ENCODE measurements at places on chromosomes 13 and 19.

GRCh38 chr19:17041976-17042375 lies 15.4 kb upstream of the CPAMD8 start:
- DNase-seq: no peak

DNA sequence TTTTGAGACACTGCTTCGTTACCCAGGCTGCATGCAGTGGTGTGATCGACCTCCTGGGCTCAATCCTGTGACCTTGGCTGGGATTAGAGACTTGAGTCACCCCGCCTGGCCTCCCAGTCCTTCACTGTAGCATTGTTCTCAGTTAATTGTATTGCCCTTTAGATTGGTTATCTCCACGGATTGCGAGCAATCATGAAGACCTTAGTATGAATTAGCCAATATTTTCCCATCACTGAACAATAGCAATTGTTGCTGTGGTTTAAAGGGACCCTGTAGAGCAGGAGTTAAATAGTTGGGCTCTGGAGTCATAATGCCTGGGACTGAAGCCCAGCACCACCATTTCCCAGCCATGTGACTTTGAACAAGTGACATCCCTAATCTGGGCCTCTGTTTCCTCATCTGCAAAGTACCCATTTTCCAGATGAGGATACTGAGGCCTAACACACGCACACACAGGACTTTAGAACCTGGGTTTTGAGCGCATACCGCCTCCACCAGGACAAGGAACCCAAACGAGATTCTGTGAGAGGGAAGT lies 8.4 kb downstream of the PPP1R14A start:
- no peak for DNase-seq

- DNase-seq: no peak
Observed at GRCh38 chr19:50844296-50844935, 10.3 kb upstream of the KLK3 start.

DNA sequence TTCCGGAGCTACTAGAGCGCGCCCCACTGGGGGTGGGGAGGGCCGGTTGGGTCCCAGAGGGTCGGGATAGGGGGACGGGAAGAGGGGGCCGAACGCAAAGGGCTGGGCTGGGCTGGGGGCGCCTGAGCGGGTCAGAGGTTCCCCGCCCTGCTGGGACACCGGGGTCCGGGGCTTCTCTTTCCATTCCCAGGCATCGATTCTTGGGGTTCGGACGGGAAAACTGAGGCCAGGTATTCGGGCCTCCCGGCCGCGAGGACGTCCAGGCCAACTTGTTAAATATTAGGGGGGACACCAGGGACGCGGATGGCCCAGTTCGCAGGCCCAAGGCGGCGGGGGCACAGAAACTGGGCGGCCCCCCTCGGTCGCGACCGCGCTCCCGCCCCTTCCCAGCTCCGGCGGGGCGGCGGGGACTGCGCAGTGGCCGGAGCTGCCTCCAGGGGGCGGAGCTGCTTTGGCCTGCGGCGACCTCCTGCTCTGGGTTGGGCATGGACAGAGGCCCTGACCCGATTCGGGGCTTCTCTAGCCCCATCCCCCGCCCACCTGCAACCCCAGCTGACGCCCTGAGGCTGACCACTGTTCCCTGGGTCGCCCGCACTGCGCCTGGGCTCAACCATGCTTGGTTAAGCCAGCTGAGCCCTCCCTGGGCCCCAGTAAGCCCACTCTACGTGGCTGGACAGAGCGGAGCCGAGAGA lies 1.2 kb upstream of the KLF16 start:
- peak; percentile 78 for DNase-seq

- DNase-seq: peak; percentile 38
Observed at GRCh38 chr19:35555301-35556005, 8.0 kb downstream of the ATP4A start.

GRCh38 chr19:49389406-49389805 lies 1.4 kb downstream of the KASH5 start:
- no peak for DNase-seq

GRCh38 chr19:7978179-7978825 lies 27.1 kb downstream of the ELAVL1 start:
- no peak for DNase-seq

GRCh38 chr19:56476093-56476492 lies 1.1 kb downstream of the ZNF667 start:
- DNase-seq: no peak

DNA sequence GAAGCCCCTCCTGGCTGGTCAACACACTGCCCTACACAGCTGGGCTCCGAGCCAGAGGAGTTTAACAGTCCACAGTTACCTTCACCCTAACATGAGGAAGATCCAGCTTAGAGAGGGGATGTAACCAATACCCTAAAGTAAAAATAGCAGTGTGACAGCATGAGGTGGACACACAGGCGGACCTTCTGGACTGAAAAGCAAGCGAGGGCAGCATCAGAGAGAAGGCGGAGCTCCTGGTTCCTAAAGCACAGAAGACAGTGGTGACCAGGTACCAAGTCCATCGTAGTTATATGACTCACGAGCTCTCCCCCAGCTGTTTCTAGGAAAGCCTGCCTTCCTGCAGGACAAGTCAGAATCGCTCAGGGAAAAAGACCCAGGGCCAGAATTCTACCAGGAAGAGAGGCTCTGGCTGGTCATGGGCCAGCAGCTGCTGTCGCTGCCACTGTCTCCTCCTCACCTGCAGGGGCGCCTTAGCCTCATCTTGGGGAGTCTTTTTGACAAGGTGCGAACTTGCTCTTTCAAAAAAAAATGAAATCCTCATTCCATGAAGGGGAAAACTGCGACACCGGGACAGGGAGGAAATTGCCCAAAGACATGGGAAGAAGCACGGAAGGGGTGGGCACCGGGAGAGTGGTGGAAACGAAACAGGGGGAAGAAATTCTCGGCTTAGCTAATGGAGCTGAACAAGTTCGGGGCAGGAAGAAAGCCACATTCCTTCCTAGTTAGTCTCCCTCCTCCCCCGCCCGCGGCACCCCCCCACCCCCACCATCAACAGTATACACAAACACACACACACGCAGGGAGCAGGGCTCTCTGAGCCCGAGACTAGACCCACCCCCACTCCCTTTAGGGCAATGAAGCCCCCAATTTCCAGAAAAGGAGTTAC lies 1.7 kb downstream of the ELL start:
- DNase-seq: peak; percentile 71

GRCh38 chr13:80341756-80342370 lies 937 bp upstream of the SPRY2 start:
- DNase-seq: peak; percentile 79

DNA sequence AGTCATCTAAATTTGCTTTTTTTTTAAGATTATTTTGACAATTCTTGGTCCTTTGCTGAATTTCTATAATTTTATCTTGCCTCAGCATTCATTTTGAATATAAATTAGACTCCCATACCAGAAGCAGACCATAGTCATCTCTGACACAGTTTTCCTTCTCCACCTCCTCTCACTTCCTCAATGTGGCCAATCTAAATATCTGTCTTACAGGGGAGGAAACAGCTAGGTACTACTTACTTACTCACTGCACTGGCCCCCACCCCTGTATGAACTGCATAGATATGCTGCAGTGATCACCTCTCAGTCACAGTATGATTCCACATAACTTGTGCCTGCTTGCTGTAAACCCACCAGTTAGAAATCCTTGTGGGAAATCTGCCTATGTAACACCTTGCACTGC lies 665.6 kb downstream of the FGF9 start:
- DNase-seq: no peak

GRCh38 chr19:1026783-1027649 lies 608 bp downstream of the CNN2 start:
- peak; percentile 67 for DNase-seq

- DNase-seq: no peak
Observed at GRCh38 chr13:30133554-30133912, 173.8 kb downstream of the KATNAL1 start.

DNA sequence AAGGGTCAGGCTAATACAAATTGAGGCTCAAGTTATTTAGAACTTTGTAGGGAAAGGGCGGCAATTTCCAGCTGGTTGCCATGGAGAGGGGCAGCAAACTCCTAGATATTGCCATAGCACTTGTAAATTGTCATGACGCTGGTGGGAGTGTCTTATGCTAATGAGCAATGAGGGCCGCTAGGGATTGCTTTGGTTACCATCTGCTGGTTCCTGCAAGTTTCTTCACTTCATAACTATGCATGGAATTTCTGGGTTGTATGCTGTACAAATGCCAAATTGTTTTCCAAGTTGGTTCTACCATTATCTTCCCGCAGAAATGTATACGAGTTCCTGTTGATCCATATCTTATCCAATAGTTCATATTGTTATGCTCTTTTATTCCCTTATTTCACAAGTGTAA lies 1339.4 kb downstream of the EFNB2 start:
- peak; percentile 4 for DNase-seq

GRCh38 chr13:95756072-95756471 lies 79.1 kb downstream of the DNAJC3 start:
- DNase-seq: peak; percentile 25

GRCh38 chr13:93259527-93260080 lies 33.0 kb downstream of the GPC6 start:
- no peak for DNase-seq

DNA sequence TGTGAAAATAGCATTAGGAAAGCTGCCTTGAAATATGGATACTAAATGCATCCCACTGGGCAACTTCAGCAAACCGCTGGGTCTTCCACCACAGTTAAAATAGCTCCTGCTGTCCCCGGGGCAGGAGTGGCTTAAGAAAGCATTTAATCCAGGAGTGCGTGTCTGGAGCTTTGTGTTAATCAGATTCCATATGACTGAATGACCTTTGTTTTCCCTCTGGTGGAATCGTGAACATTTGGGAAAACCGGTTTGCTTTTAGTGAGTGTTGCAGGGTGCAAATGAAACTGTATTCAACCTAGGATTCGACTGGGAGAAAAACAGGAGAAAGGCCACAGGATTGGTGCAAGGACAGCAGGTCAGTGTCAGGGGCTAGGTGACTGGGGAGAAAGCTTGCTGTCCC lies 237.6 kb upstream of the MAB21L1 start:
- no peak for DNase-seq

- no peak for DNase-seq
Observed at GRCh38 chr13:22061371-22061805, 390.5 kb downstream of the FGF9 start.

DNA sequence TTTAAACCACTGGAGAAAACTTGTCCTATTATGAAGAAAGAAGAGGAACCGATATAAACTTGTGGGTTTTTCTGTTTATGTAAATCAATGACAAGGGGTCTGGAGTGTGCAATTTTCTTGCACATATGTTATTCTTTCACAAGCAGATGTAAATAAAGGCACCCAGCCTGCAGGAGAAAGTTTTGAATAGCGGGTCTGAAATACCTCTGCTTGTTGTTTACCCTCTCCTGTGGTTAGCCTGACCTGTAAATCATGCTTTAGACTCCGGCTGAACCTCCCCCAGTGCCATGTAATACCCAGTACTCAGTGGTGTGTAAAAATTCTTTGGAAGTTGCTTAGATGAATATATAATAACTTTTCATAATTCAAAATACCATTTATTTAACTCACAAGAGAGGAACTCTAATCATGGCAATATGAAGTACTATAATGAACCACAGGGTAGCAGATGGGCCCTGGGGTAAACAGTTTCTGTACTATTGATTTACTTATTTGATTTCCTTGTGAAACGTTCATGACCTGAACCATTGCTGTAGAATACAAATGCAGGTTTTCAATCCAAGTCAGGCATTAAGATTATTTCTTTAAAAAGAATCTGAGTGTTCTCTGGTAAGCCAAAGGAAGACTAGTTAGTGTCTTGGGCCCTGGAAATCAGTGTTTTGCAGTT lies 245.1 kb downstream of the LMO7 start:
- no peak for DNase-seq
